Caco-2 (cell line): ENCODE measurements at places on chromosomes 1 and 21. TPM values are rescaled to one million over a fixed set of nuclear protein-coding genes. Genes with fewer than 3 reads are reported as not detected.

DNA sequence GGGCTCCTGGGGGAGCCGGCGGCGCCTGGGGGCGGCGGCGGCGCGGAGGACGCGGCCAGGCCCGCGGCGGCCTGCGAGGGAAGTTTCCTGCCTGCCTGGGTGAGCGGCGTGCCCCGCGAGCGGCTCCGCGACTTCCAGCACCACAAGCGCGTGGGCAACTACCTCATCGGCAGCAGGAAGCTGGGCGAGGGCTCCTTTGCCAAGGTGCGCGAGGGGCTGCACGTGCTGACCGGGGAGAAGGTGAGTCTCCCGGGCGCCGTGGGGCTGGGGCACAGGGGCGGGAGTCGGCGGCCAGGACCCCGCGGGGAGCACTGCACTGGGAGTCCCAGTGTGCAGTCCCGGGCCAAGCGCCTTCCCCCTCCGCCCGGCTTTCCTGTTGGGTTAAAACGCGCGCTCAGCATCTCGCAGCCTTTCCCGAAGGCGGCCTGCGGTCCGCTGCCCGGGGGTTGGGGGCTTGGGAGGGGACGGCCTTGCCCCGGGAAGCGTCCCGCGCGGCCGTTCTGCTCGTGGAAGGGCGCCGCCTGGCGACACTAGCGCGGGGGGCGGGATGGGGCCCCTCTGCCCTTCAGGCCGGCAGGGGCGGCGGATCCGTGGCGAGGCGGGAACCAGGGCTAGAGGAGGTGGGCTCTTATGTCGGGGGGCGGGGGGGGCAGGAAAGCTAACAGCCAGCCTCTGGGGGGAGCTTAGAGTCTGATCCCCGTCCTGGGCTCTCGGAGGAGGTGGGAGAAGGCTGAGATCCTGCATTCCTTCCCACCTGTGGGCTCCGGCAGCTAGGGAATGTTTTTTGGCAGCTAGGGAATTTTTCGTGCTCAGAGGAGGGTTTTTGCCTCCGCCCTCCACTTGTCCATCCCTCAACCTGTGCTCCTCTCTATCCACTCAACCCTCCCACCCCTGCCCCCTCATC, 1.1 kb downstream of the HUNK start:
- peak; percentile 58 for DNase-seq

Gene KLF17
- total RNA-seq, result not detected in 2 replicates

- no peak for DNase-seq
Measured at GRCh38 chr1:52179073-52179472, 37.2 kb downstream of the ZFYVE9 start.

- DNase-seq, result no peak
Measured at GRCh38 chr1:94878329-94878728, 48.6 kb downstream of the CNN3 start.

Gene CR1L
- total RNA-seq, result not detected in 2 replicates

DNA sequence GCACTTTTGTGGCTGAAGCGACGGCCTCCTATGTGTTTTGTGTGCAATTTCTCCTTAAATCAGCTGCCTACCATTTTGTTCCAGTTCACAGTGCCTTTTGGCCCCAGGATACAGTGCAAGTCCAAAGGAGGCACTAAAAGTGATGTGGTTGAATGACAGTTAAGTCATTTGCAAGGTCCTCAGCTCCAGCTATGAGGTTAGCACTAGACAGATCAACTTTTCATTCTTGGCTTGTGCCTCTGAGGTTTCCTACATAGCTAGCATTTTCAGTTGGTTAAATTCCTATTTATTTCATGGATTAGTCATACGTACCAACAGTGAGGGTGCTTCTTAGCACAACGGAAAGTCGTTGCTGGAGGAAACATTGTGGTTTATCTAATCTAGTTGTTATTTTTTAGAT, 59.3 kb upstream of the NTPCR start:
- DNase-seq, result no peak

DNA sequence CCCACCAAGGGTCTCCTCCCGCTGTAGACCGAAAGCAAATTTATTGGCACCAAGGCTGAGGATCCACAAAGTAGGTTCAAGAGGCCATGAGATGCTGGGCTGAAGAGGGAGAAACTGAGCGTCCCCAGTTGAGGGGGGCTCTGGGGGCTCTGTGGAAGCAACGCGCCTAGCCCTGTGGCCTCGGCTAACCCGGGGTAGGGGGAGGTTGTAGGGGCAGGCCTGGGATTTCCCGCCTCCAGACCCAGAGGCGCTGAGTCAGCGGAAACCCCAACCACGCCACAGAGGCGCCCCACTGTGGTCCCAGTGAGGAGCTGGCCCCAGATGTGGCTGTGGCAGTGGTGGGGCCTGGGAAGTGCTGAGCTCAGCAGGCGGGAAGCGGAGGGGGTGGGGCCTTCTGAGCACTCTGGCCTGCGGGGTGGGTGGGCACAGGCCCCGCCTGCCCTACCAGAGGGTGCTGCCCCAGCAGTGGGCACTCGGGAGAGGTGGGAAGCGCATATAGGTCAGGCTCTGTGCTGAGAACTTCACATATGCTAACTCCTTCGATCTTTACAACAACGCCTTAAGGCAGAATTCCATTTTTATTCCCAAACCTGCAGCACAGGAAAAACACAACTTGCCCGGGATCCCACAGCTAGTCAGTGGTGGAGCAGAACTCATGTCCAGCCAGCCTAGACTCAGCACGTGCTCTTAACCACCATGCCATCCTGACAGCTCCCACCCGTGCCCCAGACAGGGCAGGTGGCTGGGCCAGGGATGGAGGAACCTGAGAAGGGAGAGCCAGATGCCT, 1.5 kb upstream of the COL16A1 start:
- DNase-seq, result no peak
